Calu3 (cell line): ENCODE measurements at places on chromosomes 16 and 17. TPM values are rescaled to one million over a fixed set of nuclear protein-coding genes. Genes with fewer than 3 reads are reported as not detected.
A peak's percentile ranks its signal among the peaks of the same experiment; 100 is the strongest.

- no peak for DNase-seq
- no peak overlapping the region for H3K27ac ChIP-seq
- no peaks in the 10 kb centered on the region for H3K4me1 ChIP-seq
- H3K27me3 ChIP-seq = no peaks in the 10 kb centered on the region
Measured at GRCh38 chr17:18008496-18009268, 30.3 kb downstream of the ATPAF2 start.

- no peak overlapping the region for H3K4me3 ChIP-seq
- no peaks in the 10 kb centered on the region for H3K27me3 ChIP-seq
- H3K4me1 ChIP-seq = peaks cover 24% of the 10 kb centered on the region
- peak; percentile 94 for DNase-seq
Measured at GRCh38 chr17:39916918-39917317, 1.5 kb downstream of the GSDMB start.

GRCh38 chr16:87178977-87179376, 138.2 kb downstream of the C16orf95 start:
- H3K27ac ChIP-seq = no peak overlapping the region
- H3K36me3 ChIP-seq = no peaks in the 10 kb centered on the region
- H3K4me1 ChIP-seq = peaks cover 11% of the 10 kb centered on the region
- H3K4me3 ChIP-seq = no peak overlapping the region

- H3K4me1 ChIP-seq = peaks cover 37% of the 10 kb centered on the region
- no peaks in the 10 kb centered on the region for H3K27me3 ChIP-seq
- H3K36me3 ChIP-seq = peaks cover 92% of the 10 kb centered on the region
- DNase-seq = peak; percentile 52
Measured at GRCh38 chr16:3007059-3007956, 5.4 kb upstream of the CLDN9 start.

GRCh38 chr16:12225255-12225654, 248.7 kb downstream of the SNX29 start:
- H3K4me1 ChIP-seq = peaks cover 25% of the 10 kb centered on the region
- no peak overlapping the region for H3K4me3 ChIP-seq
- no peaks in the 10 kb centered on the region for H3K36me3 ChIP-seq
- H3K27ac ChIP-seq = no peak overlapping the region

Gene KRTAP4-1
- not detected in 2 replicates for total RNA-seq

Gene CCL1
- not detected in 2 replicates for total RNA-seq
